Stimulated activated CD4-positive, alpha-beta T cell treated with anti-CD3 and anti-CD28 coated beads, Interleukin-4, amount 100 ng/mL, for 24 hours (primary cell): ENCODE measurements at places on chromosomes 7 and 10.

GRCh38 chr10:102115775-102116174, 4.4 kb downstream of the LDB1 start:
- DNase-seq: no peak

DNA sequence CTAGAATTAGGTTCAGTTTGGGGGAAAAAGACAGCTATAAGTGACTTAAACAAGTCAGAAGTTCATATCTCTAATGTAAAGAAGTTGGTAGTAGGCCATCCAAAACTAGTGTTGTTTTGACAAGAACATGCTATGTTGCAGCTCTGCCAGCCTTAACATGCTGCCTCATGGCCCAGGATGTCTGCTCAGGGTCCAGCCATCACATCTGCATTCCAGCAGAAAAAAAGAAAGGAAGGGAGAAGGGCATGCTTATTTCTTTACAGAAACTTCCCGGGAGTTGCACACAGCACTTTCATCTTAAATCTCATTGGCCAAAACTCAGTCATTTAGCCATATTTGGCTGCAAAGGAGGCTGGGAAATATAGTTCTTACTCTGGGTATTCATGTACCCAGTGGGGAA, 400.4 kb upstream of the PODXL start:
- no peak for DNase-seq

DNA sequence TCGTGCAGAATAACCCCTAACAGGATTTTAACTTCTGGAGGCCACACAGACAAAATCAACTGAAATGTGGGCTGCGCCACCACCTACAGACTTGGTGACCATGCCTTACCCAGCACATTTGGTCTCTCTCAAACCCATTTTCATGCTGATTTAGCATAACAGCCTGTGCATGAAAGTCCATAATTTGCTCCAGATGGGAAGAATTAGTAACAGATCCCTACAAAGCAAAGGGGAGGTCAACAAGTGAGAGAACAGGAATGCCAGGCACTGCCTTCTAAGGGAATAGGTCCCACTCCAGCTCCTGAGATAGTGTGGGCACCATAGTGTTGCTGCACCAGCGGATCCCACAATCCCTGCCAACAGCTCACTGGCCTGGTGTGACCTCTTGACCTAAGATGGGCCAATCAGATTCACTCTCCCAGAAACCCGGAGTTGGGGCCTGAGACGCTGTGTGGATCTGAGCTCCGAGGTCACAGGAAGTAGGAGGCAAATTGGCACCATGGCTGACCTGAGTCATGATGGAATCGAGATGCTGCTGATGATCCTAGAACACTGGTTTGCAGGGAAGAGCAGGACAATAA, 32.4 kb downstream of the SLIT1 start:
- DNase-seq: no peak

DNA sequence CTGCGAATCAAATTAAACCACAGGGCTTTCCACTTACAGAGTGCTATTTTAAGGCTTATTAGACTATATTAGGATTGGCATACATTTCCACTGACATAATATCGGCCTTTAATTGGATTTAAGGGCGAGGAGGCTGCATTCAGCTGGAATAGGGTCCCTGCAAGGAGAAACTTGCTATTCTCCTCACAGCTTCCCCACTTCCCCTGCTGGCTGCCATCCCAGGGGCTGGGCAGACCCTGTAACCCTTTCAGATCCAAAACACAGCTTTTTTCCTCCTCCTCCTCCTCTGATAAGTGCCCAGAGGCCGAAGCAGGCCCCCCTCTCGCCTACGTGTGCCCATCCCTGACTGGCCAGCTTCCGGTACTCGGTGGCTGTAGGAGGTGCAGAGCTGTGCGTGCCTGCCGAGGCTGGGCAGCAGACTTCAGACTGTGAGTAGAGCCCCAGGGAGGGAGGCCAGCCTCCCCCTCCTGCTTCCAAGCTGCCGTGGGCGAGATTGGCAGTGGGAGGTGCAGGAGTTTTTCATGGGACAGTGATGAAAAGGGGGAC, 224.2 kb downstream of the PLXNA4 start:
- DNase-seq: no peak

DNA sequence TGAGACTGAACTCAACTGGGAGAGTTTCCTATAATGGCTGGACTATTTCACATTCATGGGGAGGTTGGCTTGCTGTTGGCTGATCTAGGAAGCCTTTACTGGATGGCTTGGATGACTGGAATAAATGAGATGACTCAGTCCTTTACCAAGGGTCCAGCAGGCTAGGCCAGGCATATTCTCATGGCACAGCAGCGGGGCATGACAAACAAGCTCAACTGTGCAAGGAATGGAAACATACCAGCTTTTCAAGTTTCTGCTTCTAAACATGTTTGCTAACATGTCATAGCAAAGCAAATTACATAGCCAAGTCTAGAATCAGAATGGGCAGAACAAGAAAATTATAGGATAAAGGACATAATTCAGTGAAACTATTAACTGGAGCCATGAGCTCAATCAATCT, 46.8 kb upstream of the CRTAC1 start:
- DNase-seq: no peak

GRCh38 chr10:46266306-46266985, 20.4 kb upstream of the ANTXRL start:
- no peak for DNase-seq

DNA sequence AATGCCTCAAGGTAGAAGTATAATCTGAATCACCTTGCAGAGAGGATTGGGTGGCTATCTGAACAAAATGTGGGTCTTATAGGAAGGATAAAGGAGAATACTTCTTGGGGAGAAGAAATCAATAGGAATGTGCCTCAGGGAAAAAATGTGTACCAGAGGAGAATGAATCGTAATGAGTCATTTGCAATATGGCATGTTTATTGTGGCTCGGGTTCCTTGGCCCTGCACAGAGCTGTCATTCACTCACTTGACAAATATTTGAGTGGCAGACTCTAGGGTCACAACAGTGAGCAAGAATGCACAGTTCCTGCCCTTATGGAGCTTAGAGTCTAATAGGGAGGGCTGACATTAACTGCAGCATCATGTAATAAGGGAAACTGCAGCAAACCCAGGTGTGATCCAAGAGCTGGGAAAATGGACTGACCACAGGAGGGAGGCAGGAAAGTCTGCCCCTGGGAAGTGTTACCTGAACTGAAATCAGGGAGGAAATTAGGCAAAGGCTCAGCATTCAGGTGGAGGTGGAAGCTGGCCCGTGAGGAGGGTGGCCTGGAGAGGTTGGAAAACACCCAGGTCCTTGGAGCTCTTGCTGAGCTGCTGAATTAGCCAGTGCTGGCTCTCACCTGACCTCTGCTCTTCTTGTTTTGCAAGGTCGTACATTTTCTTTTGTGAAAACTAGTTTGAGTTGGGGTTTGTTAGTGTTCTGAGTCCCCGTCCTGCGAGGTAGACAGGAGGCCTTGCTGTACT, 203.9 kb downstream of the FRMD4A start:
- DNase-seq: no peak

DNA sequence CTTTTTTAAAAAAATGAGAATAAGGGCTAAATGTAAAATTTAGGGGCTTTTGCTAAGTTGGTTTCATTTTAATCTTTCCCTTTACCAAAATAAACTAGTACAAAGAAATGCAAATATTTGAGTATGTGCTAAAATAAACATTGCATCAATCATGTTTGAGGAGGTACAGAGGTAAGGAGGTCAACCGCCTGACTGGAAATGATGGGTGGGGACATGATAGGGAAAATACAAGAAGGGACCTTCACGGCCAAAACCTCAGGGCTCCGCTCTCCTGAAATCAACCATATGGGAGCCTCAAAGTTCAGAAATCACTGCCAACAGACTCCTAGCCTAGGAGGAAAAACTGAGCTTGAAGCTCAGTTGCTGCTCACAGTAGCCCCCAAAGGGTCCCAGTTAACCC, 207.6 kb downstream of the AHR start:
- no peak for DNase-seq

DNA sequence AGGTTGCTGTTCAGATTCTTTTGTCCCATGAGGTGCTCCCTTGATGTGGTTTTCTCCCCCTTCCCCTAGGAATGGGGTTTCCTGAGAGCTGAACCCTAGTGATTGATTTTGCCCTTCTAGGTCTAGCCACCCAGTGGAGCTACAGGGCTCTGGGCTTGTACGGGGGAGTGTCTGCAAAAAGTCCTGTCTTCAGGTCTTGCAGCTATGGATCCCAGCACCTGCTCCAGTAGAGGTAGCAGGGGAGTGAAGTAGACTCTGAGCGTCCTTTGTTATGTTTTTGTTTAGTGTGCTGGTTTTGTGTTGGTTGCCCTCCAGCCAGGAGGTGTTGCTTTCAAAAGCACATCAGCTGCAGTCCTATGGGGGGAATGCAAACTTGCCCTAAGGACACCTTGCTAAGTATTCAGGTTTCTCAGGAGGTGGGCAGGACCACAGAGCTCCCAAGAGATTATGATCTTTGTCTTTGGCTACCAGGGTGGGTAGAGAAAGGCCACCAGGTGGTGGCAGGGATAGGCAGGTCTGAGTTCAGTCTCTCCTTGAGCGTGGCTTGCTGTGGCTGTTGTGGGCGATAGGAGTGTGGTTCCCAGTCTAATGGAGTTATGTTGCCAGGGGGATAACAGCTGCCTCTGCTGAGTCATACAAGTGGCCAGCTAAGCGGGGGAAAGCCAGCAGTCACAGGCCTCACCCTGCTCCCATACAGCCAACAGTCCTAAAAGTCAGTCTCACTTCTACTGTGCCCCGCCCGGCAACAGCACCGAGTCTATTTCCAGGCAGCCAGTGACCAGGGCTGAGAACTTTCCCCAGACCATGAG, 92.4 kb upstream of the JCAD start:
- no peak for DNase-seq

DNA sequence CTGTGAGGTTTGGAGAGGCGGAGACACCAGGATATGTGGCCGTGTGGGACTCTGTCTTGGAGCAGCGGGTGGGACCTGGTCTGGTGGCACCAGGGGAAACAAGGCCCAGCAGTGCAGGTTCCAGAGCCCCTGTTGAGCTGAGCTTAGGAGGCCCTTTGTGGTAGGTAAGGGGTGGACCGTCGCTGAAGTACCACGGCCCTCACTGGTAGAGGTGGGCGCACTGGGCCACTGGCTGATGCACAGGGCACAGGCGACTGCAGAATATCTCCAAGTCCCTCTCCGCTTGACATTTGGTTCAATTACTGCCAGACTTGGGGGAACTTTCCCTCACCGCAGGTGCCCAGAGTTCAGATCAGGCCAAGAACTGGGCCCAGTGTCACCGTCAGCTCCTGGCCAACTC, 27.3 kb downstream of the DOCK1 start:
- no peak for DNase-seq

DNA sequence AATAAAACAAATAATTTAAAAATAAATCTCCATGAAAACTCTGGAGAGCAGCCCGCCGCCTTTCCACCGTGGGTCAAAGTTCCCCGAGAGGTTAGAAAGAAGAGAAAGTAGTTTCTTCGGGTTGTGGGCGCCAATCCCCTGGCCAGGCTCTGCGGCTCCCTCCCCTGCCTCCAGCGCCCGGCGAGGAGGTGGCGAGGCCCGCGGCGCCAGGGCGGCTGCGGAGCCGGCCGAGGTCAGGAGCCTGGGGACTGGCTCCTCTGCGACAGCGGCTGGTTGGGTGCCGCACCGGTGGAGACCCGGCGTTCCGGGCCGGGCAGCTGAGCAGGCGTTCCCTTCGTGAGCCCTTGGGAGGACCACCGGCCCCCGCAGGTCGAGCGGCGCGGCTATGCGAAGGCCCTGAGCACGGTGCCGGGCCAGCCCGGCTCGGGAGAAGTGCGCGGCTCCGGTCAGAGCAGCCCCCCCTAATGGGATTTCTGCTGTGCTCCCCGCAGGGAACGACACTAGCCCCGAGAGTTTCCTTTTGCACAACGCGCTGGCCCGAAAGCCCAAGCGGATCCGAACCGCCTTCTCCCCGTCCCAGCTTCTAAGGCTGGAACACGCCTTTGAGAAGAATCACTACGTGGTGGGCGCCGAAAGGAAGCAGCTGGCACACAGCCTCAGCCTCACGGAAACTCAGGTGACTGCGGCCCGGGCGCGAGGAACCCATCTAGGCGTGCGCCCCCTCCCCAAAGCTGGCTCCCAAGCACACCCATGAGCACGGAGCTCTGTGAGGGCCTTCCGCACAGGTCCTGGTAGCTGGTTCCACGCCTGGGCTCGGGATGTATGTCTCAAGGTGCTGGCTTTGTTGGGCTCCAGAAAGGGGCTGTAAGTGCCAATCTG, 2.8 kb downstream of the EMX2 start:
- no peak for DNase-seq

DNA sequence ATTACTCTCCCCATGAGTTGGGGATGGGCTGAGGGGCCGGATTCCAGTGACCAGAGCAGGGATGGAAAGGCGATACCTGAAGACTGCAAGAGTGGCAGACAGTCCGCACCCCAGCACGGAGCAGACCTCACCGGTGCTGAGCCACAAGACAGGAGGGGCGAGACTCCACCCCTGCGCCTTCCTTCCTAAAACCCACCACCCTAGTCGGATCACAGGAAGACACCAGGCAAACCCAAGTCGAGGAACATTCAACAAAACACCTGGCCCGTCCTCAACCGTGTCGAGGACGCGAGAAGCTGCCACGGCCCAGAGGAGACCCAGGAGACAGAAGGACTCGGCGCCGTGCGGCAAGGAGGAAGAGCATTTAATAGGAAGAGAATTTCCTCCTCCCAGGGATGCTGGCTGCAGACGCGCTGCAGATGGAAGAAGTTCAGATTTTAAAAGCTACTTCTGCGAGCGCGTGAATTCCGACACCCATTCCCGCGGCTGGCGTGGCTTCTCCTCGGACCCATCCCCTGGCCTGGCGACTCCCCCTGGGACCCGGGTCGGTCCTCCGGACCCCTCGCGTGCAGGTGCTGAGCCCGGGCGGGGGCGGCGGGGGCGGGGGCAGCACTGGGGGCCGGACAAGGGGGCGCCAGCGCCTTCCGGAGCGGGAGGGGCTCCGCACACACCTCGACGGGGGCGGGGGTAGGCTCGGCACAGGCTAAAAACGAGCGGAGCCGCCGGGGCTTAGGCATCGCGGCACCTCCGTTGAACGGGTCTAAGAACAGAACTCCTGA, 563 bp upstream of the UTF1 start:
- DNase-seq: no peak

DNA sequence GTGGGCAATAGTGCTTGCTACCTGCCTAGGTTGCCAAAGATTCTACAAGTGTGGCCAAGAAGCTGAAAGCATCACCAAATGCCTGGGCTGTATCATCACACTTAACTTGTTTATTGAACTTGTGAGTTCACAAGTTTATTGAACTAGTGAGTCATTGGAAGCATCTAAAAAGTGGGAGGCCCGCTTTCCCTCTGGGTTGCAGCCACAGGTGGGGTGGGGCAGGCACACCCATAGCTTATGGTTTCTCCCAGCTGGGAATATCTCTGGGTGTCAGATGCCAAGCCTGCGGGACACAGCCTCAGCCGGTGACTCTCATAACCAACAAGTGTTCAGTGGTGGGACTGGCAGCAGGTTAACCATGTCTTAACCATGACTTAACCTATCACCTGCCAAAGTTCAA, 145.9 kb upstream of the FAM13C start:
- DNase-seq: no peak

- no peak for DNase-seq
Measured at GRCh38 chr10:95181726-95182125, 12.3 kb upstream of the ACSM6 start.

GRCh38 chr10:62244785-62245467, 23.7 kb downstream of the RTKN2 start:
- peak; percentile 67 for DNase-seq

- peak; percentile 92 for DNase-seq
Measured at GRCh38 chr7:99380823-99381663, 6.5 kb downstream of the ARPC1B start.

- no peak for DNase-seq
Measured at GRCh38 chr10:64275774-64276173, 754.6 kb downstream of the REEP3 start.
